ENCODE measurements at places on chromosomes 12 and 14.
A peak's percentile ranks its signal among the peaks of the same experiment; 100 is the strongest.

GRCh38 chr14:94921882-94922585 lies 152.1 kb upstream of the GSC start:
- no peak for DNase-seq

DNA sequence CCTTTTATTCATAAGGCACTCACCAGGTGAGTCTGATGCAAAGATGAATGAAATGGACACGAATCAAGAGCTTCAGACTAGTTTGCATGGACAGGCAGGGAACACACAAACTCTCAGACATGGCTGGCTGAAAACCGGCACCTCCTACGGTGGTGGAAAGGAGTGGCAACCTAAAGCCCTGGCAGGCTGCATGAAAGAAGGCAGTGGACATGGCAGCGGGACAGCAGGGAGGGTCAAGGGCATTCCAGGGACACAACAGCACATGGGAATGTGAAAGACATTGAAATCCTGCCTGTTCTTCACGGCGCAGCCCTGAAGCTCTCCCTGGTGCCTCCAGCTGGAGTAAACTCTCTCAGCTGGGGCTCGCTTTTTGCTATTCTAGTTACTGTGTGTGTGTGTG lies 16.6 kb upstream of the LRTM2 start:
- no peak for DNase-seq

GRCh38 chr14:100092832-100093231 lies 27.6 kb downstream of the EVL start:
- no peak for DNase-seq

- DNase-seq: no peak
Measured at GRCh38 chr12:48882315-48882687, 16.6 kb upstream of the RND1 start.

GRCh38 chr12:116339062-116339461 lies 61.6 kb upstream of the MED13L start:
- DNase-seq: no peak

GRCh38 chr12:33587784-33588712 lies 148.4 kb upstream of the SYT10 start:
- no peak for DNase-seq

GRCh38 chr14:24367514-24368211 lies at the start of gene NFATC4:
Gene NFATC4 (plus strand): TSS chr14:24368184. CDS start chr14:24368341, 157 bp downstream.
- no peak for DNase-seq

GRCh38 chr12:194276-194675 lies 19.7 kb downstream of the SLC6A12 start:
- no peak for DNase-seq

DNA sequence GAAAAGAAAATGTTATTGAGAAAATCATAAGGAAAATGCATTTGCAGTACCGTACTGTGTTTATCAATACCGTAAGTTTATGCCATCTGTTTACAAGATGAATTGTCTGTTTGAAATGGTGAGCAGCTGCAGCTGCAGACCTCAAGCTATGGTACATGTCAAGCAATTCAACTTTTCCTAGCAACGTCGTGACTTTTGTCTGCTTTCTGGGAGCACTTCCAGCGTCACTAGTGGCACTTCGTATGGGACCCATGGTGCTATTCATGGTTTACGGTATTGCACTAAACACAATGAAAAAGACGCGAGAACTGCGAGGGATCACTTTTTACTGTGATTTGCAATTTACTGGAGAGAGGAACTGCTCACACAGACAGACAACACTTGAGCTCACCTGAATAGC lies 160.8 kb downstream of the UNC79 start:
- no peak for DNase-seq

GRCh38 chr14:23355871-23356435 lies 3.3 kb upstream of the SLC22A17 start:
- no peak for DNase-seq

GRCh38 chr14:77976591-77976990 lies 176.7 kb downstream of the ADCK1 start:
- DNase-seq: no peak

DNA sequence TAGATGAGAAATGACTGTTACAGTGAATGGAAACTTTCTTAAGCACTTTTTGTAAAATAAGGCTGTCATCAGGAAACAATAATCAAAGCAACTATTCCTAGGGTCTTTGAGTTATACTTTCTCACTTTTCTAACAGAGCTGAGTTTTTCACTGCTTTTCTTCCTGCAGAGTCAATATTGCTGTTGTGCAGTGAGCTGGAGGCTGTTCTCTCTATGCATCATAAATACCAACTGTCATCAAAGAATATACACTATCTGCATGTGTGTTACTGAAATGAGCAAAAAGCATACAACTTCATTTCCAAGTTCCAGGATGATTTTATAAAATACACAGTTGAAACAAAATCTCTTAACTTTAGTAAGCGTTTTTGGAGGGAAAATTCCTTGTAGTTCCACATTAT lies 110.4 kb upstream of the CPSF6 start:
- DNase-seq: no peak

DNA sequence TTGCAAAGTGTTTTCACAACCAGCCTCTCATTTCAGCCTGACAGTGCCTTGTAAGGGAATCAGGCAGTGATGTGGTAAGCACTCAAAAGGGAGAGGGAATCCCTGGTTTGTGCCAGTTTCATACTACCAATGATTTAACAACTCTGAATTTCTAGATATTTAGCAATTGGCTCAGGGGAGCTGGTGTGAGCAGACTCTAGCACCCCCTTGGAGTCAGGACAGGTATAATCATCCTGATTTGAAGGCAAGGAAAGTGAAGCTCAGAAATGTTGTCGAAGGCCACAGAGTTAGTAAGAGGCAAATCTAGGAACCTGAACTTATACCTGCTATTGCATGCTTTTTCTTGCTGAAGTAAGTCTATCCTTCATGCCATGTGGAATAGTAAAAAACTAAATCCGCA lies 63.1 kb upstream of the DACT1 start:
- DNase-seq: no peak

DNA sequence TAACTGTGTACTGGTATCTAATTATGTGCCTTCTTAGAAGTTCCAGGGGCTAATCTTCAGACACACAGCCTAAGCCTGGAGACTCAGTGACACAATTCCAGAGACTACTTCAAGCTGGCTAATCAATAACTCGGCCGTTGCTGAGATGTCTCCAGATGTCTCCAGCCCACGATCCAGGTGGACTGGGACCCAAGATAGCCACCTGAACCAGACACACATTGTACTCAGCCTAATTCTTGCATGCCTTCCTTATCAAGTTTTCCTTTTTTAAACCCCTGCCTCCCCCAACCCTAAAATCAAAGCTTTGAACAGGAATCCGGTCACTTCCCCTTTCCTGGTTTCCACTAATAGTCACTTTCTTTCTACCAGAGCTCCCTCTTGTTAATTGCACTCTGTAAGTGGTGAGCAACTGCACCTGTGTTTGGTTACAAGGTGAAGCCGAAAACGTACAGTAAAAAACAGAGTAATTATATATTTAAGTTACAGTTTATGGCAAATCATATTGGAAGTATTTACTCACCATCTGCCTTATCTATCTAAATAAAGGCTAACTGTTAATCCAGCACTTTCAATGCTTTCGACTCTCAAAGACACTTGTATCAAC lies 39.8 kb upstream of the PTGDR start:
- no peak for DNase-seq

GRCh38 chr12:15848606-15849005 lies 33.6 kb upstream of the STRAP start:
- no peak for DNase-seq

DNA sequence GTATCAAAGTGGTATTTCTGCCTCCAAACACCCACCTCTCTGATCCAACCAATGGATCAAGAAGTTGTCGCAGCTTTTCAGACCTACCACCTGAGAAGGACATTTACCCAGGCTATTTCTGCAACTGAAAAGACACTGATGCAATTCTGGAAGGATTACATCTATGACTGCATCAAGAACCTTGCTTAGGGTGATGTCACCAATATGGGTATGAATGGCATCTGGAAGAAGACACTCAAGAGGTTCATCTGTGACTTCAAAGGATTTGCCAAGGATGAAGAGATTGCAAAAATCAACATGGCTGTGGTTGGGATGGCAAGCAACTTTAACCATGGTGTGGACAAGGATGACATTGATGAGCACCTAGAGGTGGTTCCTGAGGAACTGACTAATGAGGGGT lies 154.2 kb downstream of the PCNX1 start:
- DNase-seq: peak; percentile 3

- DNase-seq: no peak
Measured at GRCh38 chr12:45558353-45558752, 171.2 kb upstream of the ARID2 start.

DNA sequence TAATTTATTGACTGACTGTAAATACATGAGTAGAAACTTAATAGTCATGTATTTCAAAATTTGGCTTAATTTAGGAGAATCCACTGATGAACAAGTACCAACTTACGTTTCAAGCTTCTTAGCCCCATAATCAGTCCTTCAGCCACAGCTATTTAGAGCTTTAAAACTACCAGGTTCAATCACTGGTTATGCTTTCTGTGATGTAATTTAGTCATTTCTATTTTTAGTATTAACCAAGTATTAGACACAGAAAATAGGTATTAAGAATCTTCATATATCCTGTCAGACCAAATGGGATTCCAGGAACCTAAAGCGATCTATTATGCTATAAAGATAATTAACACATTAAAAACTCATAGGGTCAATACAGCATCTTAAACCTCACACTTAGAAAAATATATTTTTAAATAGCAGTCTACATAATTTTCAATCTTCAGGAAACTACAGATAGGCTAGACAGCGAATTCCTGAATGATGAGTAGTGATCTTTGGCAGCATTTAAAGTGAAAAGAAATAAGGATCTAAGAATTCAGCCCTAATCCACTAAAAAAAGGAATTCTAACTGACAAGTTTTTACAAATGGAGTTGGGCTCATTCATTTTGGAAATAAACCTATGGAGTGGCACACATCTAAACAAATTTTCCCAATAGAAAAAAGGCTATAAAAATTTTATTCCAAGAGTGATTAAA lies 51.5 kb downstream of the ZC3H14 start:
- no peak for DNase-seq

DNA sequence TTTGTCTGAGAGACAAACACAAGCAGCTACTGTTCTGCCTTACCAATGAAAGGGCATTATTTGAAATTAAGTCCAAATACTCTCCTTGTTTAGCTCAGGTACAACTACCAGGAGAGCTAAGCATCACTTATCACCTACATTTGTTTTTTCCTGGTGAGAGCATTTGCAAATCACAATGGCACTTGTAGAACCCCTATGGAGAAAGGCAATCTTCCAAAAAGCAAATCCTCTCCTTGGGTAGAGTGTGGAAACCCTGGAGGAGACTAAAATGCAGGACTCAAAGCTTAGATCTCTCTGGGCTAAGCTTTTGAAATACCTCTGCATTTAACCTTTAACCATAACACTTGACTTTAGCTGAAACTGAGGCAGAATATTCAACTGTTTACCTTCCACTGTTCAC lies 20.8 kb downstream of the GTSF1 start:
- DNase-seq: no peak

- no peak for DNase-seq
Measured at GRCh38 chr12:41310367-41310766, 122.2 kb downstream of the PDZRN4 start.

GRCh38 chr12:26157001-26157400 lies 32.2 kb upstream of the BHLHE41 start:
- DNase-seq: no peak

GRCh38 chr12:122381021-122381420 lies 41.4 kb downstream of the CLIP1 start:
- DNase-seq: no peak

- no peak for DNase-seq
Measured at GRCh38 chr12:26744697-26745440, 88.1 kb downstream of the ITPR2 start.

- DNase-seq: no peak
Measured at GRCh38 chr12:11758087-11758486, 108.6 kb downstream of the ETV6 start.

- peak; percentile 10 for DNase-seq
Measured at GRCh38 chr12:117774941-117775775, 193.6 kb downstream of the KSR2 start.

GRCh38 chr12:54195737-54196347 lies 7.1 kb upstream of the SMUG1 start:
- no peak for DNase-seq

DNA sequence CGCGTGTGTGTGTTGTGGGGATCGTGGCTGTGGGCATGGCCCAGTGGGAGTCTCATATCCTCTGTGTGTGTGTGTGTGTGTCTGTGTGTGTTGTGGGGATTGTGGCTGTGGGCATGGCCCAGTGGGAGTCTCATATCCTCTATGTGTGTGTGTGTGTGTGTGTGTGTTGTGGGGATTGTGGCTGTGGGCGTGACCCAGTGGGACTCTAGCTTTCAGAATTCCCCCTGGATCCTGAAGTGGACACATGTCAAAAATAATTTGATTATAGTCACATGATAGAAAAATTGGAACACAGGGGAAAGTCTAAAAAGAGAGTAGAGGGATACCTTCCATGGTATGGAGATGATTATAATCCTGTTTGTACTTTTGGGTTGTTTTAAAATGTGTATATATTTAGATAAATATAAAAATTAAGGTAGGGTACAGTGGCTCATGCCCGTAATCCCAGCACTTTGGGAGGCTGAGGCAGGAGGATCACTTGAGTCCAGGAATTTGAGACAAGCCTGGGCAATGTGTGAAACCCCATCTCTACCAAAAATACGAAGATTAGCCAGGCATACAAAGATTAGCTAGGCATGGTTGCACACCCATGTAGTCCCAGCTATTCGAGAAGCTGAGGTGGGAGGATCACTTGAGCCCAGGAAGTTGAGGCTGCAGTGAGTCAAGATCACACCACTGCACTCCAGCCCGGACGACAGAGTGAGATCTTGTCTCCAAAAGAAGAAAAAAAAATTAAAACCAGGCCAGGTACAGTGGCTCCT lies 11.0 kb downstream of the PAPLN start:
- DNase-seq: peak; percentile 33

GRCh38 chr12:57199191-57199590 lies 17.4 kb upstream of the NXPH4 start:
- no peak for DNase-seq

GRCh38 chr12:63163541-63163940 lies 12.5 kb upstream of the AVPR1A start:
- DNase-seq: no peak

GRCh38 chr12:52081263-52081733 lies 1.8 kb downstream of the SMIM41 start:
- no peak for DNase-seq

- no peak for DNase-seq
Measured at GRCh38 chr12:12441429-12441807, 84.5 kb downstream of the BORCS5 start.

- no peak for DNase-seq
Measured at GRCh38 chr12:50241178-50241577, 42.1 kb downstream of the LIMA1 start.

- DNase-seq: no peak
Measured at GRCh38 chr14:104678346-104678745, 11.1 kb upstream of the INF2 start.
